HCT116 (cell line): ENCODE measurements at places on chromosomes 16 and 17. TPM values are rescaled to one million over a fixed set of nuclear protein-coding genes. Genes with fewer than 3 reads are reported as not detected.

Gene CDK5R1
- 5.4 TPM for total RNA-seq

DNA sequence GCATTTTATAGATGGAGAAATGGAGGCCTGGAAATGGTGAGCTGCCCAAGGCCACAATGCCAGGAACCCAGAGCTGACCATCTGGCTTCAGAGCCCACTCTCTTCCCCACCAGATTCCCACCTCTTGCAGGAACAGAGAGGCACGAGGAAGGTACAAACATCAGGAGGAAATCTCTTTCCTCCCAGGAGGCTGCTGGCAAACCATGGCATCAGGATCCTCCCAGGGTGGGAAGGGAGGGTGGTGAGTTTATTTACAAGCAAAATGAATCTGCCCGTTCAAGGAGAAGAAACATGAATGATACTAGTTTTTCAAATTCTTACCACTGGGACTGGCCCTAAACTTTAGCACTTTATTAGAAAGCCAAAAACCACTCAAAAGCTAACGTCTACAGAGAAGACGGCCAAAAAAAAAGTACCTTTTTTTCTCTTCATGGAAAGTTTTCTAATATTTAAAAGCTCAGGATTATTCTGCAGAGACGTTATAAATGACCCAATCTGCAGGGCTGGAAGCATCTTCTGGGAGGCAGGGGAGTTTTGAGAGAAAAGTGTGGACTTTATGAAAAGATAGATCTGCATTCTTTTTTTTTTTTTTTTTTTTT, 79.1 kb downstream of the NXN start:
- no peak overlapping the region for H3K27ac ChIP-seq
- no peaks in the 10 kb centered on the region for H3K36me3 ChIP-seq
- no peaks in the 10 kb centered on the region for H3K27me3 ChIP-seq
- no peak for DNase-seq
- no peak overlapping the region for H3K4me3 ChIP-seq
- H3K4me1 ChIP-seq: peaks cover 19% of the 10 kb centered on the region

- H3K36me3 ChIP-seq: peaks cover 32% of the 10 kb centered on the region
- no peak for DNase-seq
- no peaks in the 10 kb centered on the region for H3K4me1 ChIP-seq
Measured at GRCh38 chr16:68300734-68301459, 9.8 kb downstream of the SLC7A6OS start.

- H3K27me3 ChIP-seq: no peaks in the 10 kb centered on the region
- H3K4me3 ChIP-seq: no peak overlapping the region
- no peaks in the 10 kb centered on the region for H3K4me1 ChIP-seq
- DNase-seq: no peak
- H3K36me3 ChIP-seq: no peaks in the 10 kb centered on the region
Measured at GRCh38 chr16:35201151-35201550, 1741.7 kb downstream of the TP53TG3F start.

- H3K27me3 ChIP-seq: no peaks in the 10 kb centered on the region
- H3K4me3 ChIP-seq: peak overlapping the region; percentile 59
- peak overlapping the region; percentile 98 for H3K27ac ChIP-seq
- DNase-seq: peak; percentile 31
- H3K4me1 ChIP-seq: peaks cover 8% of the 10 kb centered on the region
Measured at GRCh38 chr16:88533932-88534637, 36.1 kb upstream of the ZC3H18 start.

DNA sequence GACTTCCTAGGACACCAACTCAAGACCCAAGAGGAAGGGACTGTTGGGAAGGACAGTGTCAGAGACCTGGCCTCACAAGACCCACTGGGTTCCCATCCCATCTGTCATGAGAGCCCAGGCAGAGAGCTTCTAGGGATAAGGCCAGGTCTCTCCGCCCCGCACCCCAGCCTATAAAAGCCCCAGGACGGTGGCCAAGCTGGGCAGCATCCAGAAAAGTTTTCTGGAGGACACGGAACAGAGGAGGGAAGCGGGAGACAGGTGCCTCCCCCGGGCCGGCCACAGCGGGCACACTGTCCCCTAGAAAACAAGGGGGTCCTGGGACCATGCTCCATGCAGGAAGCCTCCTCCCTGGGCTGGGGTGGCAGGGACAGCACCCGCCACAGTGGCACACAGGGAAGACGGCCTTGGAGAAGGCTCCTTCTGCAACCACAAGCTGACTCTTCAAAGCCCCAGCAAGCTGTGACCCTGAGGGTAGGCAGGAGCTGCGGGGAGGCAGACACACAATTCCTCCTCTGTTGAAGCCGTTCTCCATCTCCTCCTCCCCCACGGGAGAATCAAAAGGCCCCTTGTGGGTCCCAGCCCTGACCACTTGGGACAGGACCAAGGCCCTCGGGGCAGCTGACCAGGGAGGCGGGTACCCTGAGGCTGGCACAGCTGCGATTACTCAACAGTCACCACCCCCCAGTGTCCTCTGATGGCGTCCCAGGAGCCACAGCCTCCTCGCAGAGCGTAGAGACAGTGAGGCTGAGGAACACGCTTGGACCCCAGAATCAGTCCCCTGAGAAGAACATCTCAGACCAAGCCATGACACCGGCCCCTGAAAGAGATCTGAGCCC, 26.1 kb downstream of the TRPV3 start:
- H3K36me3 ChIP-seq: no peaks in the 10 kb centered on the region
- no peak overlapping the region for H3K4me3 ChIP-seq
- DNase-seq: no peak
- no peak overlapping the region for H3K27ac ChIP-seq

Gene MIS12
- total RNA-seq: 14.7 TPM

GRCh38 chr16:66873685-66874055, 6.6 kb upstream of the PDP2 start:
- peak overlapping the region; percentile 65 for H3K27ac ChIP-seq
- DNase-seq: no peak
- H3K4me1 ChIP-seq: peaks cover 12% of the 10 kb centered on the region
- H3K4me3 ChIP-seq: peak overlapping the region; percentile 23; the same call in 1 of the 2 replicates
- H3K27me3 ChIP-seq: no peaks in the 10 kb centered on the region

DNA sequence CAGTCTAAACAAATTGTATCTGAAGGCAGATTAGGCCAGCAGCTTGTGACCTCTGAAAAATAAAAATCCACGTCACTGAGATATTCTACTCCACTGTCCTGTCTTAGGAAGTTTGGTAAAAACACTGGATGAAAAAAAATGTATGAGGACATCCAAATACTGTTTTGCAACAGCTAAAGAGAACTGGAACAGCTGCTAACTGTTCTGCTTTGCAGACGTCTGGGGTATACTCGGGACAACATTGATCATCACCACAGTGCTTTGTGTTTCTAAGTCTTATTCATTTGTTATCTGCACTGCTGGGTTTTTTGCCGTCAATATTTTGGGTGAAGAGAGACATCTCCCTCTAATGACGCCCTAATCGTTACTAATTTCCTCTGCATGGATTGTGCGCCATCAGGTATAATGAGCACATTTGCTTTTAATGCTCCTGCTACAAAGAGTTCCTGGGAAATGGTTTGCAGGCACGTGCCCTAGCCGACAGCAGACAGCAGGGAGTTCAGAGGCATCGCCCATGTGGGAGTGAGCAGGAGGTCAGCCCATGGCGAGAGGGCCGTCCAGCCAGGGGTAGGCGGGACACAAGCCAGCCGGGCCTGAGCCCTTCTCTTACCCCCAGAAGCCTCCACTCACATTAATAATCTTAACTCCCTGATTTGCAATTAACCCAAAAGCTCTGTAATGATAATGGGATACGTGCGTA, 87.0 kb downstream of the CBLN1 start:
- no peak overlapping the region for H3K4me3 ChIP-seq
- H3K36me3 ChIP-seq: no peaks in the 10 kb centered on the region
- H3K27ac ChIP-seq: no peak overlapping the region
- no peaks in the 10 kb centered on the region for H3K4me1 ChIP-seq

Gene SLC9A5
- total RNA-seq: 5.6 TPM

- DNase-seq: no peak
- no peaks in the 10 kb centered on the region for H3K36me3 ChIP-seq
- no peaks in the 10 kb centered on the region for H3K27me3 ChIP-seq
- no peak overlapping the region for H3K27ac ChIP-seq
Measured at GRCh38 chr17:40779181-40779909, 3.0 kb downstream of the KRT27 start.

DNA sequence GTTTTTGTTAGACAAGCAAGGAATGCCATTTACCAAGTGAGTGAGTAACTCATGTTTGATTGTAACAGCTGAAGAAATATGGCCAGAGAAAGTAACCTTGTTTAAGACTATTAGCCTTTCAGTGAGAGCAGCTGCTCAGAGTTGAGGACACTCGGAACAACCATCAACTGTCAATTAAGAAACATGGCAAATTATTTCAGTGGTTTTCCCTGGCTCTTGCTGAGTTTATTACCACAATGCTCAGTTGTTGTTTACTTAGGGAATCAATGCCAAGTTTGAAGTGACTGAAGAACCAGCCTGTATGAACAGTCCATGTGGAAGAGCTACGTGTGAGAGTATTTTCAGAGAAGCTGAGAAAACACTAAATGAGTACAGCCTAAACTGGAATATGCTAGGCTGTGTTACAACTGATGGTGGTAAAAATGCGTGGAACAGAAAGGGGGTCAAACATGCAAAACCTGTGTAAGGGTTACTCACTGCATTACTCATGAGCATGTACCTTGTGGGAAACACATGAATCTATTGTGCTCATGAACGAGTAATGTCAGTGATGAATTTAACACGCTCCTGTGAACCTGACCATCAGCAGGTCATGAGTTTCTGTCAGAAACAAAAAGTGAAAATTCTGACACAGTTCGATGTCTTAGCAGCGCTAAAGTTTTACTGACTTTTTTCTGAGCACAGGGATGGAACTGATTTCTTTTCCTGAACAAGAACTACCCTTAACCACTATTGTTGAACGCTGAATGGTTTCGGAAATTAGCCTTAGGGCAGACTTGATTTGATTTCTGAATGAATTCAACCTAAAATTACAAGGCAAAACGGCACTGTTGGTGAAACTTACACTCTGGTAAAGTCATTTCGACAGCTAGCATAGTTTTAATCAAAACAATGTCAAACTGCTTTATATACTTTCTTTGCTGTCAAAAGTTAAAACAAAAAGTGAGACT, 33.5 kb downstream of the GNA13 start:
- no peak overlapping the region for H3K27ac ChIP-seq
- H3K4me3 ChIP-seq: no peak overlapping the region
- peak; percentile 32 for DNase-seq
- no peaks in the 10 kb centered on the region for H3K36me3 ChIP-seq

DNA sequence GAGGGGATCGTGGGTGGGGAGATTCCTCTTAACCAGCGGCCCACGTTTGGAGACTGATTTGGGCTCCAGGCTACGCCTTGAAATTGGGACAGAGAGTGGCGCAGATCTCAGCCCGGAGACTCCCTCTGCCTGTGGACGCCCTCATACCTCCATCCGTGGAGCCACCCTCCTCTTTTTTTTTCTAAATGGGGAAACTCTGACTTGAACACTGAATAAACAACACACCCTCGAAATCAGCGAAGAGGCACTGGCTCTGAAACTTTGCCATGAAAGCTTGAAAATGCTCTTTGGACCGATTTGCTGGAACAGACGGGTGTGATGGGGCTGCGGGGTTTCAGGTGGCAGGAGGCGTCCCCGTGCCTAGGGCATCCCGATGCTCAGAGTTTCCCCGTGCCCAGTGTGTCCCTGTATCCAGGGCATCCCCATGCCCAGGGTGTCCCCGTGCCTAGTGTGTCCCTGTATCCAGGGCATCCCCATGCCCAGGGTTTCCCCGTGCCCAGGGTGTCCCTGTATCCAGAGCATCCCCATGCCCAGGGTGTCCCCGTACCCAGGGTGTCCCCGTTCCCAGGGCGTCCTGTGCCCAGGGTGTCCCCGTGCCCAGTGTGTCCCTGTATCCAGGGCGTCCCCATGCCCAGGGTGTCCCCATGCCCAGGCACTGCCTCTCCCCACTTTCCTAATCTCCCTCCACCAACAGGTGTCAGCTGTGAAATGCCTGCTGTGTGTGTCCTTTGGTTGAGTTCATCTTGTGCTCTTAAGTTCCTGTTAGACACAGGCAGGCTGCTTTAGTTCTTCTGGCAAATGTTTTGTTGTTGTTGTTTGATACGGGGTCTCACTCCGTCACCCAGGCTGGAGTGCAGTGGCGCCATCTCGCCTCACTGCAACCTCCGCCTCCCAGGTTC, 187.0 kb downstream of the SEC14L1 start:
- H3K4me1 ChIP-seq: peaks cover 47% of the 10 kb centered on the region
- no peak overlapping the region for H3K27ac ChIP-seq
- peaks cover 15% of the 10 kb centered on the region; the same call in 1 of the 2 replicates for H3K36me3 ChIP-seq
- H3K4me3 ChIP-seq: no peak overlapping the region

Gene CLEC19A
- total RNA-seq: not detected

- peaks cover 55% of the 10 kb centered on the region for H3K4me1 ChIP-seq
- peaks cover 12% of the 10 kb centered on the region; the same call in 1 of the 2 replicates for H3K36me3 ChIP-seq
- DNase-seq: no peak
- H3K4me3 ChIP-seq: no peak overlapping the region
- no peaks in the 10 kb centered on the region for H3K27me3 ChIP-seq
Measured at GRCh38 chr17:75133001-75133400, 1.5 kb upstream of the NT5C start.

DNA sequence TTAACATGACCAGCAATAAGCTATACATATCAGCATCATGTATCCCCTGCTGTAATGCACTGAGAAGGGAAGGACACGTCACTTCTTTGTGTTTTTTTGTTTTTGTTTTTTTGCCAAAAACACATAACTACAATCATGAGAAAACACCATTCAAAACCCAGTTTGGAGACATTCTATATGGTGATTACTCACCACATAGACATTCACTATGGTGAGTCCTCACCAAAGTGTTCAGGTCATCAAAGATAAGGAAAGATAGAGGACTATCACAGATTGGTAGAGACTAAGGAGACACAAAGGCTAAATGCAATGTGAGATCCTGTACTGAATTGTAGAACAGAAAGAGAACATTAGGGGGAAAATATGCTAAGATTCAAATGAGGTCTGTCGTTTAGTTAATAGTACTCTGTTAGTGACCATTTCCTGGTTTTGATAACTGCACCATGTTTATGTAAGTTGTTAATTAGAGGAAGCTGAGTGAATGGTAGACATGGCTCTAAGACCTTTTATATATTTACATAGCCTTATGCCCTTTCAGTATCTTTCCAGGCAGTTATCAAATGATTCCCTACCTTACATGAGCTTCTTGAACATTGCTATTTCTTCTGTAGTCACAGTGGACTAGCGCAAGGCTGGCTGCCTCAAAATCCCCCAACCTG, 46.6 kb downstream of the PIK3R5 start:
- H3K27me3 ChIP-seq: no peaks in the 10 kb centered on the region
- H3K4me3 ChIP-seq: no peak overlapping the region
- no peak for DNase-seq
- H3K36me3 ChIP-seq: no peaks in the 10 kb centered on the region

- H3K27ac ChIP-seq: no peak overlapping the region
- H3K36me3 ChIP-seq: no peaks in the 10 kb centered on the region
- DNase-seq: no peak
- no peaks in the 10 kb centered on the region for H3K27me3 ChIP-seq
- no peak overlapping the region for H3K4me3 ChIP-seq
Measured at GRCh38 chr17:1126250-1126797, 53.5 kb downstream of the ABR start.

- H3K4me1 ChIP-seq: peaks cover 16% of the 10 kb centered on the region
- no peaks in the 10 kb centered on the region for H3K27me3 ChIP-seq
- no peak overlapping the region for H3K4me3 ChIP-seq
Measured at GRCh38 chr17:47204722-47205418, 4.3 kb upstream of the MYL4 start.

- no peaks in the 10 kb centered on the region for H3K36me3 ChIP-seq
- no peak overlapping the region for H3K27ac ChIP-seq
- H3K4me1 ChIP-seq: no peaks in the 10 kb centered on the region
- H3K27me3 ChIP-seq: no peaks in the 10 kb centered on the region
- DNase-seq: no peak
- no peak overlapping the region for H3K4me3 ChIP-seq
Measured at GRCh38 chr17:10270258-10270657, 71.9 kb upstream of the GAS7 start.

Gene HAS3
- total RNA-seq: 140 TPM

Gene MFSD6L
- total RNA-seq: not detected
